Fibroblast of skin of right biceps (primary cell): ENCODE measurements at places on chromosomes 7 and 10.

DNA sequence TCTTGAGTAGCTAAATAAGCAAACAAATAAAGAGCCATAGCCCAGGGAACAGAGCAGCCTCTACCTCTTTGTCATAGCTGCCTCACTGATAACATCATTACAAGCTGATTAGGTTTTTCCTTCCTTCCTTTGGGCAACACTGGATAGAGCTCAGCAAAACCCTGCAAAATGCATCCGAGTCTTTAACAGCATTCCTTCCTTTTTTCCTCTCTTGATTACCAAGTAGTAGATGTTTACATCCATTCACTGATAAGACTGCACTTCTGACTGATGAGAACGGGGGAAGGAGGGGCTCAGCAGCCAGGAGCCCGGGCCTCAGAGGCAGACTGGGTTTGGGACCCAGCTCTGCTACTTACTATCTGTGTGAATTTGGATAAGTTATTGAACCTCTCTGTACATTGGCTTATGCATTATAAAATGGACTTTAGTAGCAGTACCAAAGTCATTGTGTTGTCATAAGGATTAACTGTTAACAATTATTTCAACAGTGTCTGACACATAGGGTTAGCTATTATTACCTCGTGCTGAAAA lies 214.2 kb downstream of the ANK3 start:
- no peak for DNase-seq

DNA sequence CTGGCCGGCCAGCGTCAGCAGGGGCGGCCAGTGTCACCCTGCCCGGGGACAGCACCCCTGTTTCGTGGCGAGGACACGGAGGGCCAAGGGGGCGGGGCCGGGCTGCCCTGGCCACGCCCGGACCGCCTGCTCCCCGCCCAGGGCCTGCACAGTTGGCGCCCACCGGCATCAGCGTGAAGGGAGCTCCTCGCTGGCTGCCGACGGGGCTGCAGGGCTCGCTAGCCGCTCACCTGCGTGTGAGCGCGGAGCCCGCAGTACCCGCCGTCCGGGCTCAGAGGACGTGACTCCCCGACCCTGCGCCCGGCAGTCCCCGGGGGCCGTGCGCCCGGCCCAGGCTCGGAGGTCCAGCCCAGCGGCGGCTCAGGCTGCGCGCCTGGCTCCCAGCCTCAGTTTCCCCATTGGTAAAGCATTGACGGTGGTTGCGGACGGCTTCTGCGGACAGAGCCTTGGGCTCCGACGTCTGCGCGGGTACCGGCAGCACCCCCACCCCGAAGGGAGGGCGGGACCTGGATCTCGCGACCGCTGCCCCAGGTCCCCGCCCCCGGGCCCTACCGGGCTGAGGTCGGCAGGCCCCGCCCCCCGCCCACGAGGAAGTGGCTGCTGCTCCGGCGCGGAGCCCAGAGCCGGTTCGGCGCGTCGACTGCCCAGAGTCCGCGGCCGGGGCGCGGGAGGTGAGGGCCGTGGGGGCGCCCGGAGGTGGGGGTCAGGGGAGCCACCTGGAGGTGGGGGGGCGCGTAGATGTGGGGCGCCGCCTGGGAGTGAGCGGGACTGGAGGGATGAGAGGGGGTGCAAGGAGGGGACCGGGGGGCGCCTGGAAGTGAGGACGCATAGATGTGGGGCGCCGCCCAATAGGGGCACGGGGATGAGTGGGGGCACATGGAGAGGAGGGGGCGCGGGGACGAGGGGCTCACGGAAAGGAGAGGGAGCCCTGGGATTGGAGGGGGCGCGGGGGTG lies at the start of gene ARPC1B:
Gene ARPC1B (plus strand): TSS at position 620 of the 954 bp plus-strand sequence. CDS start 10,985 bp downstream, outside the sequence.
- DNase-seq: peak; percentile 73

DNA sequence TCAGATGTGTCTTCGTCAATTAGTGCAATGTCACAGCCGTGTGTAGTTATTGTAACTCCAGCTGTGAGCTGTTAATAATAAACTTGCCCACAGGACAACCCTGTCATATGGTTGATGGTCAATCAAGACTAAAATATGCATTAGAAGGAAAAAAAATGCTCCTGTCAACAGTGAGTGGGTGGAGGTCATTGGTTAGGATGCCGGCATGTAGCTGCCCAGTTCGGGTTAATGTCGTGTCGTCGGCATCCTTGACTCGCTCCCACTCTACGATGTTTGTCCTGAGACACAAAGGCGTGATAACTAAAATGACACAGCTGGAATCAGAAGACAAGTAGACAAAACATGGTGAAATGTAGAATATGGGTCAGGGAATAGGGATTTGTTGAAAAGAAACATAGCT lies 442.8 kb upstream of the NPVF start:
- no peak for DNase-seq

DNA sequence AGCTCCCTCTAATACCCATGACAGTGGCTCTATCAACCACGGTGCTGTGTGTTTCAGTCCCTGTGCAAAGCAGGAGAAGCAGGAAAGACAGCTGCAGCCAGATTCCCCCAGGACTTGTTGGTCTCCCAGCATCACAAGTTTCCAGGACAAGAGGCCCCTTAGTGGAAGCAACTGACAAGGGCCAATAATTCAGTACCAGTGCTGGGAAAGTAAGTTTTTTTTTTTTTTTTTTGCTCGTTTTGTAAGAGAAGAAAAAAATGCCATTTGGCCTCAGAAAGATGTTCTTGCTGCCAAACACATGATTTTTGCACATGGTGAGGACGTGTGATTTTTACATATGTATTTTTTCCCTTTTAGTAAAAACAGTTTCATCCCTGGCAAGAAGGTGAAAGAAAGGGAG lies 284.2 kb upstream of the ZMIZ1 start:
- DNase-seq: no peak

DNA sequence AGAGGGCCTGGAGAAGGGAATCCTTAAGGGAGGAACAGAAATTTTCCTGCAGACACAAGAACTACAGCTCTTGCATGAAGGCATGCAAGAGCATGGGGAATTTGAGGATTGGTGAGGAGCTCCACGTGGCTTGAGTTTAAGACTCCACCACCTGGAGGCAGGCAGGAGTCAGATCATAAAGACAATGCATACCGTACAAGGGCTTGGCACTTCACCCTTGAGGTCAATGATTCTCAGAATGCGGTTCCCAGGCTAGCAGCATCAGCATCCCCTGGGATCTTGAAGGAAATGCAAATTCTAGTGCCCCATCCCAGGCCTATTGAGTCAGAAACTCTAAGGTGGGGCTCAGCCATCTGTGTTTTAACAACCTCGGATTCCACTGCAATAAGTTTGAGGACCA lies 143.8 kb downstream of the C7orf25 start:
- DNase-seq: no peak

- DNase-seq: no peak
Measured at GRCh38 chr7:92848851-92849250, 12.5 kb upstream of the CDK6 start.

- DNase-seq: peak; percentile 61
Measured at GRCh38 chr7:1669064-1669951, 769 bp upstream of the ELFN1 start.

- no peak for DNase-seq
Measured at GRCh38 chr10:110852255-110852896, 19.4 kb upstream of the PDCD4 start.

DNA sequence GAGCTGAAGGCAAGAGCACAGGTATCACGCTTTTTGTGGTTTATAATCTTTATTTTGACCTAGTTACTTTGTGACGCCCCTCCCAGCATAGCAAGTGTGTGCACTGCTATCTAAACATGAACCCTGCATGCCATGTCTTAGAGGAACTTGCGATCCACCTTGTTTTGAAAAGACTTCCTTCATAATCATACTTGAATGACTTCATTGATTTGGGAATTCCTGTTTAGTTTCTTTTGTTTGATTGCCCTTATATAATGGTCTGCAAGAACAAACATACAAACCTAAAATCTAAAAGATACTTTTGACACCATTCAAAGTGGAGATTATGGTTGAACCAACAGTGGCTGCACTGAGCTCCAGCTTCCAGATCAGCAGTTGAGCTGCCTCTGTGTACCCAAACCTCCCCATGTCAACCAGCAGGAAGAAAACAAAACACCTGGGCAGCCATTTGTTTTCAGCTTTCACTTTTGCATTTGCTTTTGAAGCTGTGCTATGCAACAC lies 132.6 kb downstream of the CELF2 start:
- no peak for DNase-seq

- peak; percentile 53 for DNase-seq
Measured at GRCh38 chr10:27695706-27696105, 49.9 kb downstream of the MKX start.

DNA sequence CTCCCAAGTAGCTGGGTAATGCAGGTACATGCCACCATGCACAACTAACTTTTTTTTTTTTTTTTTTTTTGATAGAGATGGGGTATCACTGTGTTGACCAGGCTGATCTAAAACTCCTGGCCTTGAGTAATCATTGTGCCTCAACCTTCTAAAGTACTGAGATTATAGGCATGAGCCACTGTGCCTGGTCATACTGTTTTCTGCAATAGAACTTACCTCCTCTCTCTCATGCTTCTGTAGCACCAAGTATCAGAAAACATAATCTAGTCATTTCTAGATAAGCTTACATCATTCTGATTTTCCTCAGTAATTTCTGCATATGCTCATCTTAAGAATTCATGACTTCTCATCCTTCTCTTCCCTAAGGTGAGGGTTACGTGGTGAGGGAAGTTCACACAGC lies 210.0 kb downstream of the IMMP2L start:
- DNase-seq: no peak

- no peak for DNase-seq
Measured at GRCh38 chr10:118516716-118517115, 78.7 kb downstream of the PRLHR start.

DNA sequence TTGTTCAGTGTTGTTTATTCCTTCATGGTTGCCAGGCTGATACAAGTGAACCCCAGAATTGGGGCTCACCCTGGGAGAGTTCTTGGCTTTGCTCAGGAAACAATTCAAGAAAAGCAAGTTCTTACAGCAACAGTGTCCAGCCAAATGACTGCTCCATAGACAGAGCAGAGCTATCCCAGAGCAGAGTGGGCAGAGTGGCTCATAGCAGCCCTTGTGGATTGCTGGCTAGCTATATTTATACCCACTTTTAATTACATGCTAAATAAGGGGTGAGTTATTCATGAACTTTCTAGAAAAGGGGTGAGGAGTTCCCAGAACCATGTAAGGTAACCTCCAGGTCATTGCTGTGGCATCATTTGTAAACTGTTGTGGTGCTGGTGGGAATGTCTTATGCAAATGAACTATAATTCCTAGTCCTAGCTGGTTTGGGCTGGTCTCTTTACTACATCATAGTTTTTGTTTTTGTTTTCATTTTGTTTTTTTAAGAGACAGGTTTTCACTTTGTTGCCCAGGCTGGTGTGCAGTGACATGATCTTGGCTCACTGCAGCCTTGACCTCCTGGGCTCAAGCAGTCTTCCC lies 59.9 kb upstream of the HBP1 start:
- DNase-seq: no peak

- DNase-seq: no peak
Measured at GRCh38 chr10:125802739-125803138, 20.3 kb downstream of the UROS start.

- no peak for DNase-seq
Measured at GRCh38 chr10:119418362-119418761, 124.2 kb downstream of the RGS10 start.

DNA sequence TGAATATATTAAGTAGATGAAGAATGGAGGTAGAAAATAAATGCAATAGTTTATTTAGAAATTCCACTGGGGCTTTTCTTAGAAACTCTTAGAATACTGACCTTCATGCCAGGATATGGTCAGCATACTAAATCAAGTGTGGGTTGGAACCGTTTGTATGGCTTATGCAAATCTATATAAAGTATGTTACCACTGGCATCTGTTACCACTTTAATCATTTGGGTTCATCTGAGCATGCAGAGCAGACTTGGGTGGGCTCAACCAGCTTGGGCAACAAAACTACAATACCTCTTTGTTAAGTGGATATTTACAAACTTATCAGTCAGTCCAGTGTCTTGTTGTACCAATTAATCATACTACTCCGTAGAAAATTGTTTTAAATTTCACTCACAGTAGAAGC lies 125.8 kb downstream of the CRPPA start:
- no peak for DNase-seq

GRCh38 chr7:31121601-31122000 lies 69.5 kb downstream of the ADCYAP1R1 start:
- DNase-seq: no peak

DNA sequence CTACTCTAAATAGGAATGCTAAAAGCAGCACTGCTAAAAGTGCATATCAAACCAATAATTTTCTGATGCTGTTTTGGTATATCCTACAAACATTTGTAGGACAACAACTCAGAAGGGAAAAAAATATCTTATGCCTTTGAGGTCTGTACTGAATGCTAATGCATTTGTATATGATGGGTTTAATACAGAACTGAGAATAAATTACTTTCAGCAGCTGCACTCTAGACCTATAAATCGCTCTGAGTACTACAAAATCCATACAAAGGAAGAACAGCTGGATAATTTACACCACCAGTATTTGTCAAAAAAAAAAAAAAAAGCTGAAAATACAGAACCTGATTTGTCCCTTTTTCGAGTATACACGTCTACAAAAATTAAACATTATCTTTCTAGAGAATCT lies 344.0 kb downstream of the LRRTM3 start:
- DNase-seq: no peak

DNA sequence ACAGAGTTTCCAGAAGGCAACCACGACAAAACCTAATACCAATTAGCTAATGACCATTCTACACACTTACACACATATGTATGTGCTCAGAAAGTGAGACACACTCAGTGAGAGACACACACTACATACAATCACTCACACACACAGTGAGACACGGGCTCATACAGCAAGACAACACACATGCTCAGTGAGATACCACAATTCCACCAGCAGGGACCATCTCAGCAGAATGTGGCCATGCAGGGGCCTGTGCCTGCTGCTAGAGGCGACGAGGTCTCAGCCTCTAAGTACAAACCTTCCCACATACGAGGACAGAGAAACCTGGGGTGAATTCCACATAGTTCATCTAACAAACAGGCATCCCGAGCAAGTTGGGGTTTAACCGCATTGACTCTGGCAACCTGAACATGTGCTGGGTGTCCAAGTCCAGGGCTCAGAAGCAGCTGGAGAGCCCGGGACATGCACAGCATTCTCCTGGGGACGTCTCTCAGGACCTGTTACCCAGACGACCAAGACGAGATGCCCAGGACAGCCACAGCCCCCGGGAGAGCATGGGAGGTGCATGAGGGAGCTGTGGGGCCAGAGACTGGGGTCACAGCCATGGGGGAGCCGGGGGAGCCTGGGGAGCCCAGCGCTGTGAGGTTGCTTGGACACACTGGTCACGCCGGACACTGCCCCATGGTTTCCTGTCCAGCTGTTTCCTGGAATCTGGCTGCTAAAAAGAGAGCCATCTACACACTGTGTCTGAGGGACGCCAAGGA lies 523.6 kb downstream of the PTPRN2 start:
- DNase-seq: no peak

DNA sequence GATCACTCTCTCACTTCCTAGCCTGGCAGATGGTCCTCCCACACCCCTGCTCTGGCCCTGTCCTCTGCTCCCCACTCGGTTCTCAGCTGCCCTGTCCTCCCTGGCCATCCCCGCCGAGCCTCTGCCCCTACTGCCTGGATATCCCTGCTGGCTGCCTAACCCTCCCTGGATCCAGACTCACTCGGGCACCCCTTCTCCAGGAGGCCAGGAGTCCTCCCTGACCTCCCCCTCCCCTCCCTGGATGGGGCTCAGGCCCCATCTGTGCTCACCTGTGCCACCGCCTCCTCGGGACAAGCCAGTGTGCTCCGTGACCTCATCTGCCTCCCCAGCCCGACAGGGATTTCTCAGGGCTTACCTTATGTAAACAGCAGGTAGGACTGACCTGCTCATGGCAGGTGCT lies 406.1 kb downstream of the TCERG1L start:
- DNase-seq: no peak
